ENCODE measurements at places on chromosomes 5 and 9.
A peak's percentile ranks its signal among the peaks of the same experiment; 100 is the strongest.

DNA sequence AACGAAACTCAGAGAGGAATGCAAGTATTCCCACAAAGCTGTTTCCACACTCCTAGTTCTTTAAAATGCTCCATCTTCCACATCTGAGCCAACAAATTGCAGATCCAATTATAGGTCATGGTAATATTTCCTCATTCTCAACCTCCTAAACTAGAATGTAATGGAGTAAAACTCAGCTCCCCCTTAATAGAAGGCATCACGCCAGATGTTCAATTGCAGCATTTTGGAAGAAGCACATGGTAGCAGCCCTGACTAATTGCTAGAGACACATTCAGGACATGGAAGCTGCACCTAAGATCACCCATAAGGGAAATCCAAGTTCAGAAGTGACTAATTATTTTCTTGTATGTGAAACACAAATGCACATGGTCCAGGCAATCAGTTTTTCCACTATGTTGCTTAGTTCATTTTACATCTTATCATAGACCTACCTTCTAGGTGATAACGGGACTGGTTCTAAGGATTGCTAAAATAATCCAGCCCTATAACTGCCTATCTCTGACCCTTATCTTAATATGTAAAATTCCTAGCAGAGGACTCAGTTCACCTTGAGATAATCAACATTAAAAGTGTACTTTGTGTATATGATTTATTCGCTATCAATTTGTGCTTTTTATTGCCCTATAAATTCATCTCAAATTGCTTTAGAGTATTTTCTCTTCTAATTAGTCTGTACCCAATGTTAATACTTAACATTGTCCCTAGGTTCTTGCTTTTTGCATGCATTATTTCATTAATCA lies 75.1 kb downstream of the GABRB2 start:
- no peak overlapping the region for H3K27ac ChIP-seq
- no peaks in the 10 kb centered on the region for H3K4me1 ChIP-seq
- H3K4me3 ChIP-seq, result no peak overlapping the region

- H3K36me3 ChIP-seq, result peaks cover 39% of the 10 kb centered on the region
- DNase-seq, result no peak
- H3K4me1 ChIP-seq, result no peaks in the 10 kb centered on the region
- no peak overlapping the region for H3K4me3 ChIP-seq
- no peaks in the 10 kb centered on the region for H3K27me3 ChIP-seq
Measured at GRCh38 chr5:178808886-178809285, 50.9 kb upstream of the ZNF354B start.

GRCh38 chr5:87453801-87454200 lies 41.1 kb upstream of the CCNH start:
- no peaks in the 10 kb centered on the region for H3K27me3 ChIP-seq
- H3K36me3 ChIP-seq, result no peaks in the 10 kb centered on the region
- no peaks in the 10 kb centered on the region for H3K4me1 ChIP-seq
- DNase-seq, result no peak

GRCh38 chr9:105401651-105402050 lies 46.2 kb upstream of the FSD1L start:
- H3K27me3 ChIP-seq, result peaks cover 27% of the 10 kb centered on the region
- H3K27ac ChIP-seq, result no peak overlapping the region
- no peaks in the 10 kb centered on the region for H3K4me1 ChIP-seq
- DNase-seq, result no peak
- no peak overlapping the region for H3K4me3 ChIP-seq

- no peak overlapping the region for H3K27ac ChIP-seq
- H3K27me3 ChIP-seq, result no peaks in the 10 kb centered on the region
- peaks cover 28% of the 10 kb centered on the region for H3K36me3 ChIP-seq
- H3K4me3 ChIP-seq, result no peak overlapping the region
Measured at GRCh38 chr9:87604886-87605588, 107.4 kb downstream of the DAPK1 start.

DNA sequence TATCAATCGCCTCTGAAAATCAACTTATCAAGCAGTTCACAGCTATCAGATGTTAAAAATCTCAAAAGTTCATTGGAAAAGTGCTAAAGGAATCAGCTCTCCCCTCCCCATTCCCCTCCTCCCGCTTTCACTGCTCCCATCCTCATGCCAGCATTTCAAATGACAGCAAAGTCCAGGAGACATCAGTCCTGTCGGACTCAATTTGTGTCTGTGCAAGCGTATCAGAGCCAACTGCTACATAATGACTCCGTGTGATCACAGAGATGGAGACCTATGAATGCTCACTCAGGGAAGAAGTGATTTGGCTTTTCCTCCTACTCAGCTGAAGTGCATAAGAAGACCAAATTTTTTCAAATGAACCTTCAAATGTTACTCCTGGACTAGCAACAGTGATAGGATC lies 937.2 kb upstream of the DMAC1 start:
- no peaks in the 10 kb centered on the region for H3K36me3 ChIP-seq
- no peak overlapping the region for H3K4me3 ChIP-seq
- no peaks in the 10 kb centered on the region for H3K27me3 ChIP-seq

DNA sequence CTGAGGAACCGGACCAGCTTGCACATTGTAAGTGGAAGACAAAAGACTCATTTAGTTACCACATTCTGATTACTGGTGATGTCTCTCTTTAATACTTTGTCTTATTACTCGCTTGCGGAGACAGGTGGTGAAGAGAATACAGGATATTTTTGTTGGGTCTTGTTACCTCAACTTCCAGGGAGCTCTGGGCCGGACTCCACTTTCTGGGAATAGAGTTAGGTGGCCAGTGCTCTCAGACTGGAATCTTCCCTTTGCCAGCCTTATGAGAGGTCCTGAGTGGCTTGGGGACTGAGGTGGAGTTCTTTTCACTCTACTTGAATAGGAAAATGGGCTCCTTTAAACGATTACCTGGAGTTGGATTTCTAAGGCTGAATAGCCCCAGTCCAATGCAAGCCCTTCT lies 33.3 kb upstream of the SPRY4 start:
- H3K27ac ChIP-seq, result peak overlapping the region; percentile 90
- no peaks in the 10 kb centered on the region for H3K27me3 ChIP-seq
- no peaks in the 10 kb centered on the region for H3K36me3 ChIP-seq
- H3K4me3 ChIP-seq, result no peak overlapping the region

GRCh38 chr5:153797484-153797883 lies 241.2 kb downstream of the FAM114A2 start:
- no peak overlapping the region for H3K4me3 ChIP-seq
- no peak overlapping the region for H3K27ac ChIP-seq
- DNase-seq, result no peak
- H3K36me3 ChIP-seq, result no peaks in the 10 kb centered on the region

- DNase-seq, result no peak
- H3K4me3 ChIP-seq, result no peak overlapping the region
- no peaks in the 10 kb centered on the region for H3K36me3 ChIP-seq
- H3K4me1 ChIP-seq, result no peaks in the 10 kb centered on the region
- no peak overlapping the region for H3K27ac ChIP-seq
- no peaks in the 10 kb centered on the region for H3K27me3 ChIP-seq
Measured at GRCh38 chr5:158531860-158532259, 567.9 kb downstream of the EBF1 start.

GRCh38 chr5:57902095-57902494 lies 419.5 kb upstream of the ACTBL2 start:
- H3K4me3 ChIP-seq, result no peak overlapping the region
- H3K27ac ChIP-seq, result no peak overlapping the region
- DNase-seq, result no peak
- H3K4me1 ChIP-seq, result no peaks in the 10 kb centered on the region

- H3K36me3 ChIP-seq, result no peaks in the 10 kb centered on the region
- peaks cover 4% of the 10 kb centered on the region for H3K4me1 ChIP-seq
- H3K27me3 ChIP-seq, result no peaks in the 10 kb centered on the region
- DNase-seq, result no peak
- H3K4me3 ChIP-seq, result no peak overlapping the region
Measured at GRCh38 chr9:116543731-116544400, 143.2 kb upstream of the TRIM32 start.

GRCh38 chr5:104111632-104112031 lies 549.0 kb upstream of the NUDT12 start:
- no peak overlapping the region for H3K4me3 ChIP-seq
- no peaks in the 10 kb centered on the region for H3K27me3 ChIP-seq
- no peak overlapping the region for H3K27ac ChIP-seq
- H3K4me1 ChIP-seq, result no peaks in the 10 kb centered on the region

- H3K36me3 ChIP-seq, result no peaks in the 10 kb centered on the region
- H3K4me1 ChIP-seq, result no peaks in the 10 kb centered on the region
- no peak overlapping the region for H3K27ac ChIP-seq
- peaks cover 24% of the 10 kb centered on the region for H3K27me3 ChIP-seq
Measured at GRCh38 chr9:95357316-95357715, 39.8 kb upstream of the FANCC start.

- H3K27ac ChIP-seq, result no peak overlapping the region
- H3K4me3 ChIP-seq, result no peak overlapping the region
- no peaks in the 10 kb centered on the region for H3K4me1 ChIP-seq
Measured at GRCh38 chr5:9278921-9279603, 266.8 kb downstream of the SEMA5A start.

DNA sequence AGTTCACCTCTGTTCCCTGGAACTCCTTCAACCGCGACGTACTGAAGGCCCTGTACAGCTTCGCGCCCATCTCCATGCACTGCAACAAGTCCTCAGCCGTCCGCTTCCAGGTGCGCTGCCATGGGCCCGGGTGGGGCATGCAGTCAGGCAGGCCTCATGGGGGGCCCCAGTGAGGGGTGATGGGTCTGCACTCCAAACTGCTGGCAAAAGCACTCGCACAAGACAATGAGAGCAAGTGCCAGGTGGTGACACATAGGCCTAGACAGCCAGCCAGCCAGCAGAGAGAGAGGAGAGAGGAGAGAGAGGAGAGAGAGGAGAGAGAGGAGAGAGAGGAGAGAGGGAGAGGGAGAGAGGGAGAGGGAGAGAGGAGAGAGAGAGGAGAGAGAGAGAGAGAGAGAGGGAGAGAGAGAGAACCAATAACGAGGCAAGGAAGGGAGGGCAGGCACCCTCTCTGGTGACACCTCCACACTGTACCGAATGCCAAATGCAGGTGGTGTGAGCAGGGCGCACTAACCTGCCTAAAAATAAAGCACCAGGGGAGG lies 21.0 kb downstream of the DBH start:
- H3K4me1 ChIP-seq, result no peaks in the 10 kb centered on the region
- DNase-seq, result no peak
- no peaks in the 10 kb centered on the region for H3K36me3 ChIP-seq
- H3K27ac ChIP-seq, result no peak overlapping the region
- H3K27me3 ChIP-seq, result peaks cover 89% of the 10 kb centered on the region

DNA sequence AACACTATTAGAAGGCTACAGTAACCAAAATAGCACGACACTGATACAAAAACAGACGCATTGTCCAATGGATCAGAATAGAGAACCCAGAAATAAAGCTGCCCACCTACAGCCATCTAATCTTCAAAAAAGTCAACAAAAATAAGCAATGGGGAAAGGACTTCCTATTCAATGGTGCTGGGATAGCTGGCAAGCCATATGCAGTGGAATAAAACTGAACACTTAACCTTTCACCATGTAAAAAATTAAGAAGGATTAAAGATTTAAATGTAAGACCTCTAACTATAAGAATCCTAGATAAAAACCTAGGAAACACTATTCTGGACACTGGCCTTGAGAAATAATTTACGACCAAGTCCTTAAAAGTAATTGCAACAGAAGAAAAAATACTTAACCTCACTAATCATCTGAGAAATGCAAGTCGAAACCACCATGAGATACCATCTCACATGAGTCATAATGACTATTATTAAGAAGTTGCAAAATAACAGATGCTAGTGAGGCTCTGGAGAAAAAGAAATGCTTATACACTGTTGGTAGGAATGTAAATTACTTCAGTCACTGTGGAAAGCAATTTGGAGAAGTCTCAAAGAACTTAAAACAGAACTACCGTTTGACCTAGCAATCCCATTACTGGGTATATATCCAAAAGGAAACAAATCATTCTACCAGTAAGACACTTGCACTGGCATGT lies 203.3 kb upstream of the CDH9 start:
- no peaks in the 10 kb centered on the region for H3K27me3 ChIP-seq
- H3K4me3 ChIP-seq, result no peak overlapping the region
- no peaks in the 10 kb centered on the region for H3K36me3 ChIP-seq
- no peak overlapping the region for H3K27ac ChIP-seq
- DNase-seq, result no peak
- no peaks in the 10 kb centered on the region for H3K4me1 ChIP-seq

GRCh38 chr5:75681125-75681830 lies 36.0 kb downstream of the POC5 start:
- H3K27me3 ChIP-seq, result no peaks in the 10 kb centered on the region
- H3K27ac ChIP-seq, result no peak overlapping the region
- no peaks in the 10 kb centered on the region for H3K4me1 ChIP-seq

DNA sequence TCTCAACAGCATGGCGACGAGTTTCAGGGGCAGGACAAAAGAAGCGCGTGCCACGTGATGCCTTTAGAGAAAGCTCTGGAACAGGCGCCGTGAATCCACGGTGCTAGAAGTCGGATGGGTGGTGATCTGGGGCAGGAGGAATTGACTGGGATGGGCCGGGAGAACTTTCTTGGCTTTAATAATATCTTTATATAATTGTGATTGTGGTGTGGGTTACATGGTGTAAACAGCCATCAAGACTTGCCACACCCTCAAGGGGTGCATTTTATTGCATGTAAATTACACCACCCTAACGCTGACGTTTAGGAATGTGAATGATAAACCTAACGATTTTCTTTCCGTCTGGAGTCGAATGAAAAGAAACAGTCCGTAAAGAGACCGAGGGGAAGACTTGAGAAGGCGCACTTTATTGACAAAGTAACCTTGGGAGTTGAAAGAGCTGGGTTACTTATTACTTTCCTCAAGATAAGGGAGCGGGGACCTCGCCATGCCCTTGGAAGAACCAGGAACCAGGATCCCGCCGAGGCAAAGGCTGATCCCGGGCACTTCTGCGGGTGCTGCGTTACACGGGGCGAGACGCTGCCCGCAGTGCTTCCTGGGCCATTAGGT lies 8.5 kb downstream of the NRARP start:
- H3K36me3 ChIP-seq, result peaks cover 5% of the 10 kb centered on the region
- no peak for DNase-seq
- H3K27ac ChIP-seq, result no peak overlapping the region

DNA sequence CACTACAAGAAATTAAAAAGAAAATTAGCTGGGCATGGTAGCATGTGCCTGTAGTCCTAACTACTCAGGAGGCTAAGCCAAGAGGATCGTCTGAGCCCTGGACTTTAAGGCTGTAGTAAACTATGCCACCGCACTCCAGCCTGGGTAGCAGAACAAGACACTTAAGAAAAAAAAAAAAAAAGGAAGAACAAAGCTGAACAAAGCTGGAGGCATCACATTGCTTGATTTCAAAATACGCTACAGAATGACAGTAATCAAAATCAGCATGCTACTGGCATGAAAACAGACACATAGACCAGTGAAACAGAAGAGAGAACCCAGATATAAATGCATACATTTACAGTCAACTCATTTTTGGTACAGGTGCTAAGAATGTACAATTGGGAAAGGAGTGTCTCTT lies 14.5 kb upstream of the OTULIN start:
- H3K4me3 ChIP-seq, result no peak overlapping the region
- H3K27ac ChIP-seq, result no peak overlapping the region
- H3K4me1 ChIP-seq, result no peaks in the 10 kb centered on the region
- H3K27me3 ChIP-seq, result peaks cover 8% of the 10 kb centered on the region

GRCh38 chr5:56412601-56413379 lies 179.7 kb upstream of the ANKRD55 start:
- H3K36me3 ChIP-seq, result no peaks in the 10 kb centered on the region
- H3K27me3 ChIP-seq, result no peaks in the 10 kb centered on the region
- H3K4me1 ChIP-seq, result no peaks in the 10 kb centered on the region
- DNase-seq, result no peak
- H3K4me3 ChIP-seq, result no peak overlapping the region

- no peak overlapping the region for H3K4me3 ChIP-seq
- H3K4me1 ChIP-seq, result no peaks in the 10 kb centered on the region
- no peaks in the 10 kb centered on the region for H3K27me3 ChIP-seq
- no peak for DNase-seq
Measured at GRCh38 chr5:22728610-22729009, 124.5 kb downstream of the CDH12 start.

- peaks cover 9% of the 10 kb centered on the region for H3K27me3 ChIP-seq
- H3K27ac ChIP-seq, result no peak overlapping the region
- H3K4me1 ChIP-seq, result no peaks in the 10 kb centered on the region
- DNase-seq, result no peak
- H3K36me3 ChIP-seq, result no peaks in the 10 kb centered on the region
Measured at GRCh38 chr5:139910901-139911300, 115.3 kb downstream of the PSD2 start.

Data from K562 (cell line).